ENCODE measurements at places on chromosomes 7 and 10. TPM values are rescaled to one million over a fixed set of nuclear protein-coding genes. Genes with fewer than 3 reads are reported as not detected.

GRCh38 chr7:29177963-29178600, 16.5 kb upstream of the CHN2 start:
- no peak overlapping the region for H3K4me3 ChIP-seq
- H3K36me3 ChIP-seq: no peaks in the 10 kb centered on the region
- H3K27me3 ChIP-seq: no peaks in the 10 kb centered on the region
- peak; percentile 69 for DNase-seq
- H3K4me1 ChIP-seq: no peaks in the 10 kb centered on the region

Gene PDE6C
- total RNA-seq: not detected

GRCh38 chr10:79929409-79929904, 19.4 kb downstream of the SFTPD start:
- H3K4me3 ChIP-seq: no peak overlapping the region
- no peak overlapping the region for H3K27ac ChIP-seq
- H3K4me1 ChIP-seq: peaks cover 46% of the 10 kb centered on the region
- DNase-seq: peak; percentile 86
- no peaks in the 10 kb centered on the region for H3K36me3 ChIP-seq
- no peaks in the 10 kb centered on the region for H3K27me3 ChIP-seq

GRCh38 chr7:99766484-99767099, 17.4 kb downstream of the CYP3A4 start:
- H3K27ac ChIP-seq: no peak overlapping the region
- no peak overlapping the region for H3K4me3 ChIP-seq
- H3K27me3 ChIP-seq: no peaks in the 10 kb centered on the region
- no peaks in the 10 kb centered on the region for H3K4me1 ChIP-seq
- no peak for DNase-seq

GRCh38 chr10:109475711-109476421, 447.4 kb downstream of the XPNPEP1 start:
- H3K4me1 ChIP-seq: no peaks in the 10 kb centered on the region
- no peak overlapping the region for H3K4me3 ChIP-seq
- no peak for DNase-seq
- H3K27me3 ChIP-seq: no peaks in the 10 kb centered on the region
- no peak overlapping the region for H3K27ac ChIP-seq

Gene STK31
- 0.19 TPM for total RNA-seq

Gene MSANTD7
- 2.9 TPM for total RNA-seq

GRCh38 chr7:19491821-19492452, 216.9 kb downstream of the POLR1F start:
- no peak overlapping the region for H3K27ac ChIP-seq
- H3K36me3 ChIP-seq: no peaks in the 10 kb centered on the region
- no peaks in the 10 kb centered on the region for H3K4me1 ChIP-seq
- no peak for DNase-seq
- no peaks in the 10 kb centered on the region for H3K27me3 ChIP-seq

DNA sequence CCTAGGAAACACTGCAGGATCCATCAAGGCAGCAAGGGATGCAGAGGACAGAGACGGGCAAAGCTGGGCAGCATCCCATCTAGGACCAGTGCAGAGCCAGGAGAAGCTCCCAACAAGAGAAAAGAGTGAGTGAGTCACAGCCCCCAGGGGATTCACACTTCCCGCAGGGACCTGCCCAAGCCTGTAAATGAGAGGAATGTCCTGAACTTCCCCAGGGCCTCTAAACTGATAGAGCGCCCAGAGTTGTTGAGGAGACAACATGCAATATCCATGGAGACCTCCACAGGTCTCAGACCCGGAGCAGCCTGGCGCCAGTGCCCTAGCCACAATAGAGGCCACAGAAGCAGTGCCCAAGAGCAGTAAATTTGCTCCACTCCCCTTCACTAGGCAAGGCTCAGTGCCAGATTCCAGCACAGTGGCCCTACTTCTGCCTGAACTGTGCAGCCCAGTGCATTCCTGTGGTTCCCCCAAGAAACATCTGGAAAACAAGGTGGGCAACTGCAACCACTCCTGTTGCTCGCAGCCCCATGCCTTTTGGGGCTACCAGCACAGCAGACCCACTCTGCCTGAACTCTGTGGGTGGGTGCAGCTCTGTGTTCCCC, 567.5 kb downstream of the POM121L12 start:
- no peaks in the 10 kb centered on the region for H3K4me1 ChIP-seq
- no peaks in the 10 kb centered on the region for H3K36me3 ChIP-seq
- no peaks in the 10 kb centered on the region for H3K27me3 ChIP-seq
- H3K4me3 ChIP-seq: no peak overlapping the region
- DNase-seq: no peak
- no peak overlapping the region for H3K27ac ChIP-seq

DNA sequence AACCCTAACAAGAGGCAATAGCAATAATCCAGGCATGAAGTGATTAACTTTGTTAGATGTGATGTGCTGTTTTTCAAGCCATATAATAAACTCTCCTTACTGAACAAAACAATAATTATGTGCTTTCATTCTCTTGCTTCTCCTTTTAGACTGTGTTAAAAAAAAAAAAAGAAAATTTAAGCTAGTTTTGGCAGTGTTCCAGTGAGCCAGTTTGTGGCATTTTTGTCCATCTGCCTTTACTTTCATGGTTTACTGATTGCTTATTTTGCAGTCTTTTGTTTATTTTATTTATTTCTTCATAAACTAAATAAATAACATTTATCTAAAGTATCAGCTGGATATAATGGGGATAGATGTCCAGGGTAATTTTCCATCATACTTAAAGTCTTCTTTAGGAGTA, 625.3 kb downstream of the CNTNAP2 start:
- no peaks in the 10 kb centered on the region for H3K4me1 ChIP-seq
- H3K27ac ChIP-seq: no peak overlapping the region
- no peak overlapping the region for H3K4me3 ChIP-seq
- DNase-seq: no peak

Gene LMOD2
- total RNA-seq: not detected

DNA sequence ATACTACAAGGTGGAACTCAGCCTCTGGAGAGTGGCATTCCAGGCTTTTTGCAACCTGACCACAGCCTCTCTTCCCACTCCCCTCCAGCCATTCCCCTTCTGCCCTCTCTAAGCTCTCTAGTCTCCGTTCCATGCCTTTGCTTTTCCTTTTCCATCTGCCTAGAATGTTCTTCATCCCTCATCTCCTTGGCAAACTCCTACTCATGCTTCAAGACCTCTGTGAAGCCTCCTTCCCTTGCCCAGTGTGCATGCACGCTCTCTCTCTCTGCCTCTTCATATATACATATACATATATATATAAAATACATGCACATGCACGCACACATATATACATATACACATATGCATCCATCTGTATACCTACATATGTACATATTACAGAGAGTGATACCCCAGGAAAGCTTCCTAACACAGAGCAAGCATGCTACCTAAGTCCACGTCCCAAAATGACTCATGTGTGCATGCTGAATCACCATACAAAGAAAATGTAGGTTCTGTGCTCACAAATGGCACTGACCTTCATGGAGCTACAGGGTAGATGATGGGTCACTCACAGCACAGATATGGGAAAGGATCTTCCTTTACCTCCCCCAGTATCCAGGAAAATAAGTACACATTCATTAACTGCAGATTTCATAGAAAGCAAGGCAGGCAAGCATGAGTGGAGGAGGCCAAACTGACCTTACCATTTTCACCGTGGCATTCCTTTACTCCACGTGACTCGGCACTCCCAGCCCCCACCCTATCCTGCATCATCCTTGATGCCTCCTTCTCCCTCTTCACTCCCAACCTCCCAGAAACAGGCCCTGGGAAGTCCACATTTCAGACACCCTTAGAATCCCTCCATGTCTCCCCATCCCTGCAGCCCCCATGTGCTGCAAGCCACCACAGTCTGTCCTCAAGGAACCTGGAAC, 238.4 kb upstream of the ZMIZ1 start:
- DNase-seq: no peak
- H3K4me3 ChIP-seq: no peak overlapping the region
- no peak overlapping the region for H3K27ac ChIP-seq
- H3K4me1 ChIP-seq: no peaks in the 10 kb centered on the region
- no peaks in the 10 kb centered on the region for H3K36me3 ChIP-seq

DNA sequence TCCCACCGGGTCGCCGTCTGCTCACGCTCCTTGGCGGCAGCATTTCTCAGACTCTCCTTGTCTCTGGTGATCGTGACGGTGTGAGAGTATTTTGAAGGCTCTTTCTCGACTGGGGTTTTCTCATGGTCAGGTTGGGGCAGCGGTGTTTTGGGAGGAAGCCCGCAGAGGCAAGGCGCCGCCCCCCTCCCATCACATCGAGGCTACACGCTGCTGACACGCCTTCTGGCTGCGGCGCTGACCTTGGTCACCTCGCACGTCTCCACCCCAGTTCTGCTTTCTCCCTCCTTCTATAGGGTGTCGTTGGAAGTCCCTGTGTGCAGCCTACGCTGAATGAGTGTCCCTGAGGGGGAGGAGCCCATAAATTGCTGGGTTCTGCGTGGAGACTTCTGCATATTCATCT, 55.2 kb downstream of the GLRX3 start:
- no peak overlapping the region for H3K27ac ChIP-seq
- H3K36me3 ChIP-seq: no peaks in the 10 kb centered on the region
- no peak for DNase-seq
- H3K4me1 ChIP-seq: no peaks in the 10 kb centered on the region
- H3K27me3 ChIP-seq: no peaks in the 10 kb centered on the region

Gene TMEM130
- total RNA-seq: not detected

DNA sequence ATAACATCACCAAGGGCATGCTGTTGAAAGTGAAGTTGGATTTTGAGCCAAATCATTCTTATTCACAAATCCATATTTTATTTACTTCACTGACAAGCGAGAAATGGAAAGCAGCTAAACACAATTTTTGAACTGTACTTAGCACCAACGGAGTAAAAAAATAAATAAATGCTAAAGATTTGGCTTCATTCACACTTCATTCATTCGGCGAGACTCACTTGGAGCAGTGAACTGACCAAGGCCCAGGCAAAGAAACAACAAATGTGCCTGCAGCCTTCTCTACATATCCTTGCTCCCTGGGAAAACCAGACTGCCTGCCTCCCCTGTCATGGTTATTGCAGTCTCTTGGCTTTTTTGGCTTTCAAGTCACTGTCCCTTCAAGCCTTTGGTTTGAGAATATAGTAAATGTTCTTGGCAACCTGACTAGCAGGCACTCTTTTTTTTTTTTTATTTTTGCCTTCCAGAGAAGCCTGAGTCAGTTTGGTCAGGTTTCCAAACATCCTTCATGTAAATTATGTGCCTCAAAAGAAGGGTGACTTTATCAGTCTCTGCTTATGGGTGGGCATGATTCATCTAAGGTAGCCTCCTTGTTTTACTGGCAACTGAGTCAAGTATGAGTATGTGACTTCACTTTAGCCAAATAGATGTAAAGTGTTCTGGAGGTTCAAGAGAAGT, 177.6 kb upstream of the MEOX2 start:
- H3K27ac ChIP-seq: no peak overlapping the region
- no peak overlapping the region for H3K4me3 ChIP-seq
- H3K36me3 ChIP-seq: no peaks in the 10 kb centered on the region
- H3K4me1 ChIP-seq: no peaks in the 10 kb centered on the region
- no peaks in the 10 kb centered on the region for H3K27me3 ChIP-seq

Gene FKBP9
- total RNA-seq: 43.5 TPM

DNA sequence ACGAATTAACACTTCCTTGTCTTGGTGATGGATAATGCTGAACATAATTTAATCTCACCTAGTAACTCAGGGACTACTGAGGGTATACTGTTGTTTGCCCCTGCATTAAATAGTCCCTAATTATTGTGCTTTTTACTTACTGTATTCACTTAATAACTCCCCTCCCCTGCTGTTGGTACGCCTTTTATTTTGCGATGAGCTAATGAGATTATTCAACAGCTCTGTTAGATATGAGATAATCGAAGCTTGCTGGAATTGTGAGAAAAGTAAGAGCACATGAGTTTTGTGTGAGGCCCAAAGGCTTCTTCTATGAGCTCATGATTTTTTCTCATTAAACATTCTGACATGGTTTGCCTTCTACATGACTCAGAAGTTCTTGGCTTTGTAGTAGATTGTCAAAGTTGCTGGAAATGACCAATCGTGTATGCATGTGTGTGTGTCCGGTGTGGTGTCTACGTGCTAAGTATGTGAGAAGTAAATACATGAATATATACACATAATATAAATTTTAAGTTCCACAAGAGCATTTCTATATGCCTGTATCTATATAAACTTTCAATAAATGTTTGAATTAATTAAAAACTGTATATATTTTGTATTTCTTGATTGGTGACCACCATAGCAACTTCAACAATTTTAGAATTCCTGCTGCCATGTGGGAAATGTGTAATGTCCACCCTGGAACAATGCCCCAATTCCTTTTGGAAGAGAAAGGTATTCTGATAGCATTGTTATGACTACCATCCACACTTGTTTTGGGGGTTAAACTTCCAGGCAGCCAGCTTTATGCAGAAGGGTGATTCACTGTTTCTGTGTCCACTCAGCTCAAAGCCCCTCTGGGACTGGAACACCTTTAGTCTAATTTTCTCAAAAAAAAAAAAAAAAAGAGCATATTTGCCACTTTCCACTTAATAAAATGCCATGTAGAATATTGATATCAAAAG, 106.2 kb downstream of the SAMD9 start:
- no peaks in the 10 kb centered on the region for H3K4me1 ChIP-seq
- DNase-seq: no peak
- no peaks in the 10 kb centered on the region for H3K36me3 ChIP-seq

DNA sequence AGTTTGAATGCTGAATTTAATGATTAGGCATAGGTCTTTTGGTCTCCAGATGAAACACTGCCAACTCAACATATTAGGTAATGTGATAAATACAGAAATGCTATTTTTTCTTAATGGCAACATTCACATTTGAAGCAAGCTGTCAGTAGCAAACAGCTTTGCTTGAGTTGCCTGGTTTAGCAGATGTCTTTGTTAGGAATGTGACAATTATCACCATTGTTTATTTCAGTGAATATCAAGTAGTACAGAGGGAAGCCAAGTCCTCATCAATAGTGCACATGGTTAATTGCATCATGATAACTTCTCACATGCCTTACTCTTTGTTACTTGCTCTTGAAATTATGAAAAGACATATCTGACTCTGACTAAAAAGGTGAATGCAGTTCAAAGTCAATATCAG, 23.7 kb upstream of the SEPTIN7 start:
- no peaks in the 10 kb centered on the region for H3K4me1 ChIP-seq
- no peaks in the 10 kb centered on the region for H3K36me3 ChIP-seq
- no peaks in the 10 kb centered on the region for H3K27me3 ChIP-seq
- no peak overlapping the region for H3K27ac ChIP-seq
- no peak for DNase-seq

GRCh38 chr7:2452074-2452507, 24.1 kb downstream of the GRIFIN start:
- DNase-seq: no peak
- no peaks in the 10 kb centered on the region for H3K27me3 ChIP-seq
- H3K4me1 ChIP-seq: peaks cover 10% of the 10 kb centered on the region
- no peaks in the 10 kb centered on the region for H3K36me3 ChIP-seq

Gene TMEM229A
- total RNA-seq: not detected

- DNase-seq: no peak
- H3K27me3 ChIP-seq: no peaks in the 10 kb centered on the region
- H3K4me3 ChIP-seq: no peak overlapping the region
- no peaks in the 10 kb centered on the region for H3K36me3 ChIP-seq
- H3K27ac ChIP-seq: no peak overlapping the region
Measured at GRCh38 chr10:92678206-92678605, 11.5 kb upstream of the HHEX start.

DNA sequence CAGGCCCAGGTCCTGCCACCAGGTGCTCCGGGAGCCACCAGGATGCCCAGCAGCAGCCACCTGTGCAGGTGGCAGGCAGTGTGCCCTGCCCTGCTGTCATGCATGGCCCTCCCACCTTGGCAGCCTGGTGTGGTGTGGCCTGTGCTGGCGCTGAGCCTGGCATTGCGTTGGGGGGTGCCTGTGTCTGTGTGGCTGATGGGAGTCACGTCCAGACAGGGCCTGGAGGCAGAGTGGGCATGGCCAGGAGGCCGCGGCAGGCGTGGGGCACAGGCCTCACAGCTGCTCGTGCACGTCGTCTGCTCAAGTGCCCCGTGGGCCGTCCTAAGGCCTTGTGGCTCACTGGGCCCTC, 8.7 kb downstream of the TTYH3 start:
- peak overlapping the region; percentile 79 for H3K27ac ChIP-seq
- peaks cover 67% of the 10 kb centered on the region for H3K4me1 ChIP-seq
- no peaks in the 10 kb centered on the region for H3K36me3 ChIP-seq
- no peaks in the 10 kb centered on the region for H3K27me3 ChIP-seq
- DNase-seq: peak; percentile 77
